ENCODE measurements at places on chromosomes 5 and 9.
A peak's percentile ranks its signal among the peaks of the same experiment; 100 is the strongest.

GRCh38 chr9:14133394-14133793 is 180.5 kb downstream of the NFIB start:
- no peak for DNase-seq

- no peak for DNase-seq
Observed at GRCh38 chr5:2366816-2367215, 384.7 kb downstream of the IRX2 start.

GRCh38 chr9:120950421-120951388 is 24.1 kb upstream of the TRAF1 start:
- DNase-seq = no peak

DNA sequence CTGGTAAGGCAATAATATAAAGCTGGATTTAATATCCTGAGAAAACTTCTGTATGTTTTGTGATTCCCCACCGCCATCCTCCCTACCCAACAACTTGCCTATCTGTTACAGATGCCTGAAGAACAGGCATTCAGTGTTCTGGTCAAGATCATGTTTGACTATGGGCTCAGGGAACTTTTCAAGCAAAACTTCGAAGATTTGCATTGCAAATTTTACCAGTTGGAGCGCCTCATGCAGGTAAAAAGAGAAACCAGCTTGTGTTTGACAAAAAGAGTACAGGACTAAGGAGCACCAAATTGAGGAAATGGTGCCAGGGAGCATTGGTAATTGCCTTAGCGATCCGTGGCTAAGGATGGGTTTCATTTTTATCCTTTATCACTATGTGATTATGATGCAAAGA is 40.0 kb downstream of the GPR21 start:
- DNase-seq = no peak

- no peak for DNase-seq
Observed at GRCh38 chr9:4803670-4804530, 11.2 kb downstream of the RCL1 start.

DNA sequence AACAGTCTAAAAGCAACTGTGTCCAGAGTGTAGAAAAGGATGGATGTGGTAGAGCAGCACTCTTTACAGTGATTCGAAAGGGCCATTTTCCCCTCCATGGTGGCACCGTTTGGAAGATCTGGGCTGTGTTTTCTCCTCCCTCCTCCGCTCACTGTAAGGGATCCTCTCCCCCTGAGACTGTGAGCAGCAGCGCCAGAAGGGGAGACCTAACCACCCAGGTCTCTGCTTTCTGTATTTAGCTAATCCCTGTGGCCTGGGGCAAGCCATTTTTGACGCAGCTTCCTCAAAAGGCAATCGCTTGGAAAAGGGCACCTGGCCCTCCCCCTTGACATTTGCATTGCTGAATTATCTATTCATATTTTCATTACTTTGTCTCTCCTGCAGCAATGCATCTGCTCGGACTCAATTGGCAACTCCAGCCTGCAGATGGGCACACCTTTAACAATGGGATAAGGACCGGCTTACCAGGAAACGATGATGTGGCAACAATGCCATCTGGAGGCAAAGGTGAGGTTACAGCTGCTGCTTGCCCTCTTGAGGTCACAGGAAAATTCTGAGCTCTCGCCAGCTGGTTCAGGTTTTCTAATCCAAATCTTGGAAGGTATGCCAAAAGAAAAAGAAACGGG is 244.3 kb upstream of the WWC1 start:
- DNase-seq = no peak

- DNase-seq = no peak
Observed at GRCh38 chr9:12722131-12722530, 28.9 kb downstream of the TYRP1 start.

GRCh38 chr5:1292139-1292538 is 2.7 kb downstream of the TERT start:
- no peak for DNase-seq

DNA sequence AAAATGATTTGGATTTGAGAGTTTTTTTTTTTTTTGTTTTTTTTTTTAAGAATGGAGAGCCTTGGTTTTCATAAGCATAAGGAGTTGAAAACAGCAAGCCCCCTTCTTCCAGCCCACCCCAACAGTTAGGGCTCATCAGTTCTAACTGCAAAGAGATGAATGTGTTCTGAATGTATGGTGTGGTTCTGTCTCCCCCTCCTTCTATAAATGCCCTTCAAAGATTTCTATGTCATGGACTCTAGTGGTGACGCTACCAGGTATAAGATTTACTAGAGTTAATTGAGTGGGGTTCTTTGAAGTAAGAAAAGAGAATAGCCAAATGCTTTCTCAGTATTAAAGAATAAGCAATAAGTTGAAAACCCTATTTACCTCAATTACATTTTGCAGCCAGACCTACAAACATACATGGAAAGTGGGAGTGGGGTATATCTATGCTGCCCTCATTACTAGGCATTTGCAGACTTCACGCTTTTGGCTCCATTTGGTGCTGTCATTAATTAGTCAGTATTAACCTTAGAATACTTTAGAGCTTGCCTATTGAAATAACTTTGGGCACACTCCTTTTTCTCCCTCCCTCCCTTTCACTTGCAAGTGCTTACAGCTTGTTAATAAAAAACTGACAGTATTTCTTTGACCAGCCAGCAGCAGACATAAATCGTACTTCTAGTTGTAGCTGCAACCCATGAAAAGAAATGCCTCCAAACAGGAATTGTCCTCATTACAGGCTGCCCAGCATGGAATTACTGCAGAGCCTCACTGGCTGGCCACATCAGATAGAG is 667.2 kb upstream of the ZNF608 start:
- DNase-seq = no peak

- DNase-seq = no peak
Observed at GRCh38 chr9:34169125-34169524, 9.7 kb upstream of the UBAP1 start.

- DNase-seq = no peak
Observed at GRCh38 chr5:68319706-68320412, 104.3 kb downstream of the PIK3R1 start.

GRCh38 chr9:112854657-112855056 is 36.0 kb downstream of the SLC46A2 start:
- DNase-seq = no peak

- no peak for DNase-seq
Observed at GRCh38 chr5:82405618-82406204, 127.6 kb upstream of the RPS23 start.

DNA sequence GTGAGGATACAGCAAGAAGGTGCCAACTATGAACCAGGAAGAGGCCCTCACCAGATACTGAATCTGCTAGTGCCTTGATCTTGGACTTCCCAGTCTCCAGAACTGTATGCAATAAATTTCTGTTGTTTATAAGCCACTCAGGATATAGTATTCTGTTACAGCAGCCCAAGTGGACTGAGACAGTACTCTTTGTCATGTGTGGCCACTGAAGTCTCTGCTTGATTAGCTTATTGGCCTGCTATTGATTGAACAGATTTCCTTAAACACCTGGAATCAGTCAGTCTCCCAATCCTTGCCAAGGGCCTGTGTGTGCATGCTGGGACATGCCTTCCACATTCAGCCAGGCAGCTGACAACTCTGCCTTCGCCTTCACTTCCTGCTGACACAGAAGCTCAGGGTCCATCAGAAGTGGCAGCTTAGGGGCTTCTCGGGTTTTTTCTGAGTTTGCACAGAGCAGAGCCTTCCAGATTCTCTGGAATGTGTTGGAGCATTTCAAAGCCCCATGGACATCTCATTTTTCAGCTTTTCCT is 13.7 kb upstream of the ROR2 start:
- no peak for DNase-seq

DNA sequence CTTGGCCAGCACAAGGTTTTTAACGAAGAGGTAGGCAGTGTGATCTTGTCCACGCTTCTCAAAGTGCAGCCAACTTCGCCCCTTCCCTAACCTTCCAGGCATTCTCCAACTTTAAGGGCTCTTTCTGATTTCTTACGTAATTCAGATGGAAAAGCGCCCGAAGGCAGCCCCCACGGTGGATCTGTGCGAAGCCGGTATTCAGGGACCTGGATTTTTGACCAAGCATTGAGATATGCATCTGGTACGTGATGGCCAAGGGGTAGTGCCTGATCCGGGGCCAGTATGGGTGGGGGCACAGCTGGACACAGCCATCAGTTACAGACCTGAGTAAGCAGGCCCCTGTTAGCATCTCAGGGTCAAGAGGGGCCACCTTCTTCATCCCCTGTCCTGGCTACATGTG is 80.0 kb downstream of the AMBP start:
- no peak for DNase-seq

DNA sequence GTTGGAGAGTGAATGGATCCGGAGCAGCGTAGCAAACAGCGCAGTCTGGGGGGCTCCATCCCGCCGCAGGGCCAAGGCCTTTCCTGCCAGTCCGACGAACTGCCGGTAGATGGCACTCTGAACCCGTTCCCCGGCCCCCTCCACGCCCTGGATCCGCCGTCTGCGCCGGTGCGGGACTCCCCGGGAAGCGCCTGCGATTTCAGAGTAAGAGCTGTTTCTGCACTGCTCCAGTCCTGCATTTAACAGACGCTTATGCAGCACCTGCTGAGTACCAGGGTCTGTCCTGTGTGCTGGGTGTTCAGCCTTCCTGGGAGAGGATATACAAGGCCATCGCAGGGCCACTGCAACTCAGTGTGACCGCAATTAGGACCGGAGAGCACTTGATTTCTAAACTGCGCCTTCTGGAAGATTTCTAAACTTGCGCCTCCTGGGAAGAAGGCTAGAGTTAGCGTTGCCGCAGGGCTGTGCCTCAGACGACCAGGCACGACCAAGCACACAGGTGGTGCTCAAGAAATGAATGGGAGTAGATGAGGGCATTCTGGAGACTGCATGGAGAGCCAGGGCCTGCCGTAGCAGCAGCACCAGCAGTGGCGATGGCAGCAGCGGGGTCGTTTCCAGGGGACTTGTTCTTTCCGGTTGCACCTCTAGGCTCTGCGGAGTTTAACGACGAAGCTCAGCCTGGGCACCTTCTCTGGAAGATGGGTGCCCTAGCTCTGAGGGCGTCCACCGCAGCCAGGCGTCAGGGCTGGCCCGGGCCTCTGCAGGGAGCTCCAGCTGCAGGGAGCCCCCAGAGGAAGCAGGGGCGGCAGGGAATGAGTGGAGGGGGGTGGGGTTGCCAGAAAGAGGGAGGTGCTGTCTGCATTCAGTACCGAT is 14.3 kb upstream of the TIFAB start:
- DNase-seq = peak; percentile 59

DNA sequence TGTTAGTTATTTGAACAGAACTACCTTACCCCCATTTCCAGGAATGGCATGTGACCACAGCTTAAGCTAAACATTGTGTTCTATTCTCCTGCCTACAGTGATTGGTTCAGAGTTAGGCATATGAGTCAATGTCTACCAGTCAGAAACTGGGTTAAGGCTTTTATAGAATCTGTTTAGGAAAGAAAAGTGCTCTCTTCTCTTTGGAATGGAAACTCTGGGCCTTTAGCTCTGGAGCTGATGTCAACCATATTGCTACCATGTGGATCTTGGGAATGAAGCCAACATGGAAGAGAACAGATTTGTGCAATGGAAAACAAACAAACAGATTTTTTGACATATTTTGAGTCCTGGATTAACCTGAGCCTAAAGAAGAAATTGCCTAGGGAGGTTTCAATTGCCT is 488.9 kb upstream of the TNC start:
- no peak for DNase-seq

DNA sequence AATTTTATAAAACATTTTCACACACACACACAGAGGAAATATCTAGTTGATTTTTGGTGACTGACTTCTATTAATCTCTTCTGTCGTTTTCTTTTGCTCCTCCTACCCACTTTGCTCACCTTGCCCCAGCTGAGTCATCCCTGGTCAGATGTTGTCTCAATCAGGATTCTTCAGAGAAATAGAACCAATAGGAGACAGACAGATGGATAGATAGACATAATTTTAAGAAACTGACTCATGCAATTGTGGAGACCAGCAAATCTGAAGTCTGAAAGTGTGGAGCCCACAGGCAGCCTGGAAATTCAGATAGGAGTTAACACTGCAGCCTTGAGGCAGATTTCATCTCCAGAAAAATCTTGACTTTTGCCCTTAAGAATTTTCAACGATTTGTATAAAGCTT is 37.0 kb upstream of the PIK3R1 start:
- peak; percentile 3 for DNase-seq

DNA sequence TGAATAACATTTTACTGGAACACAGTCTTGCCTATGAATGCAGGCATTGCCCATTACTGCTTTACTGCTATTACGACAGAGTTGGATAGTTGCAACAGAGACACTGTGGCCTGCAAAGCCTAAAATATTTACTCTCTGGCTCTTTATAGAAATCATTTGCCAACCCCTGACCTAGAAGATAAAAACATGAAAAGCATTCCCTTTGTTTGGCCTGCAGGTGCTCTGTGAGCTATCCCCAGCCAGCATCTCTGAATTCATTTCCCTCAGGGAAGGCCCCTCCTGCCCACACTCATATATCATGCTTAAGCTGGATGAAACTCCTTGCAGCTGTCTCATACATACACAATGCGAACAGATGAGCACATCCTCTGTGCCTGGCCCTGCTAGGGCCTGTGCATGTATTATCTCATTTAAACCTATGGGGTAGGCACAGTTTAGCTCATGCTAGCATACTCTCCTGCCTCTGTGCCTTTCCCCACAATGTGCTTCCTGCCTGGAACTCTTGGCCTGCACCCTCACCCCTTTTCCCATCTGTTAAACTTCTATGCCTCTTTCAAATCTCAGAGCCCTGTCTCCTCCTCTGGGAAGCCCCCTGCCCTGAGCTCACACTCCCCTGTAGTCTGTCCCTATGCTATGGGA is 193.1 kb downstream of the PAX5 start:
- DNase-seq = no peak

GRCh38 chr5:132782101-132782500 is 5.1 kb upstream of the SEPTIN8 start:
- no peak for DNase-seq

DNA sequence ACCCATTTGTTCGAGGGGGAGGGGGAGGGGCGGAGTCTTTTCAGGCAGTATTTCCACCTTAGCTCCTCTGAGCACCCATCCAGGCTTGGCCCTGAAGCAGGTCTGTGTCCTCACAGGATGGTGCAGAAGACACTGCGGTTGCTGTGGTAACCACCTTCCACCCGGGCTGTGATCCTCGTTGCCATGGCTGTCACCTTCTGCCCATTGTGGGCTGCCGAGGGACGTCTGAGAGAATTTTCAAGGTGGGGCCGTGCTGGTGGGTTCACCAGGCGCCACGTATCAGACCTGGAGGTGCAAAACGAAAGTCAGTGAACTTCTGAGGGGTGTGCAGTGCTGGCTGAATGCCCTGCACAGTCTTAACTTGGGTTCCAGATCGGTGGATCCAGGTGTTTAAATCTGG is 26.7 kb downstream of the POLR1E start:
- DNase-seq = no peak

Measured in stimulated activated CD4-positive, alpha-beta T cell treated with anti-CD3 and anti-CD28 coated beads, Interleukin-4, amount 100 ng/mL, for 48 hours (primary cell).